ENCODE measurements at places on chromosomes 11 and 22. TPM values are rescaled to one million over a fixed set of nuclear protein-coding genes. Genes with fewer than 3 reads are reported as not detected.
A peak's percentile ranks its signal among the peaks of the same experiment; 100 is the strongest.

GRCh38 chr22:37953062-37953436 is 352 bp downstream of the C22orf23 start:
- peak; percentile 62 for DNase-seq

- no peak for DNase-seq
Observed at GRCh38 chr11:43418197-43418596, 59.5 kb downstream of the TTC17 start.

DNA sequence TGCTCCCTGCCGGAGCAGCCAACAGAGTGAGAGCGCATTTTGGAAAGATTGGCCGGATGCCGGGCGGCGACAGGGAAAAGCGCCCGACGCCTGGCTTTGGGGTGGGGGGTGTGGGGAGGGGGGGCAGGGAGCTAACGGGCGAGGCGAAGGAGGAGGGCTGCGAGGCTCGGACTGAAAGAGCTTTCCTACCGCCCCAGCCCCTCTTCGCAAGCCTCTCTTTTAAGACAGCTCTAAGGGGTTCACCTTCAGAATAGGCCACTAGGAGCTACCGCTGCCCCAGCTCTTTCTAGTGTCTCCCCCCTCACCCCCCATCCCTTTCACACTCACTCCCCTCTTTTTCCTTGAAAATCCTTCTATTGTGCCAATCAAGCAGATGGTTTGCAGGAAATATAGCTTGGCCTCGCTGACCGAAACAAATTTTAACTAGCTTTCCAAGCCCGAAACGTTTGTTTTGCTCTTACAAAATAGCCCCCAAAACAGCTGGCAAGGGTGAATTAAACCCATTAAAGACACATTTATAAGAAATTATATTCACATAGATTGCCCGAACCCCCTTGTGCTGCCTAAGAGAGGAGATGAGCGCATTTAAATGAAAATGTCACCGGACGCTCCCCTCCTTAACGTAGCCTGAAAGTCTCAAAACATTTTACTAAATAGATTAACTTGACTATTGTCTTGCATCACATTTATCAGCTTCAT is 3.7 kb upstream of the DBX1 start:
- DNase-seq = peak; percentile 19

DNA sequence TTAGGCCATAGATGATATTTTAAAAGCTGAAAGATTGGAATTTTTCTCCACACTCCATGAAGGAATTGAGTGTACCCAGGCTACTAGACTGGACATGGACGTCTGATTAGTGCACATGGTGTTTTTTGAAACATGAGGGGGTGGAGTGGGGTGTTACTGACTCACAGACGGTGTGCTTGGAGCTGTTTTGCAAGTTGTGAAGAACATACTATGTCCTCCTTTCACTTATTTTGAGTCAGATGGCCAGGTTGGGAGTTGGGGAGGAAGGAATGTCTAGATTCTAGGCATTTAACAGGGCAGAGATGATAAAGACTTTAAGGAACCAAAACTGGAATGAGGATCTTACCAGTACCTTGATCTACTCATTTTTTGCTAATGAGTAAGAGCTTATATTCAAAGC is 158.1 kb upstream of the MTNR1B start:
- no peak for DNase-seq

DNA sequence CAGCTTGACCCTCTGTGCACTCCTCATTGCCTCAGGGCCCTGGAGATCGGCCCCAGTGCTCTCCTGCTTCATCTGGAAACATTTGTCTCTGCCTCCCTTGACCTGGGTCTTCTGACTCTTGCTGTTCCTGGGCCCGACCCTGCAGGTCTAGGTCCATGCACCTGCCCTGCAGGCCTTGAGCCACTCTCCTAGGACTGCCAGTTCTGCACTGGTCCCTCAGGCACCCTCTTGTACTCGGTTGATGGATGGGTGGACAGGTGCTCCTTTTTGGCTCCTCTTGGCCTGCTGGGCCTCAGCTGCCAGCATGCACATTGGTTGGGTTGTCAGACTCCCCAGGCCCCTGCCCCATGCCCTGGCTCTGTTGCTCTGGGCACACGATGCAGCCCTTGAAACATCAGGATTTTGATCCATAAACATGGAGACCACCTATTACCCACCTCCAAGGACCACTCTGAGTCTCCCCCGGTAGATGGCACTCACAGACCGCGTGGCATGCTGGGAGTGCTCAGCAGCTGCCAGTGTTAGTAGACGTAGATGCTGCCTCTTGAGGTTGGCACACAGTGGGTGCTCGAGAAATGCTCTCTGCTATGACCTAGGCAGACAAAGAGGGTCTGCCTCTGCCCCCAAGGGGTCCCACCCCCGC is 20.2 kb upstream of the ACR start:
- no peak for DNase-seq

DNA sequence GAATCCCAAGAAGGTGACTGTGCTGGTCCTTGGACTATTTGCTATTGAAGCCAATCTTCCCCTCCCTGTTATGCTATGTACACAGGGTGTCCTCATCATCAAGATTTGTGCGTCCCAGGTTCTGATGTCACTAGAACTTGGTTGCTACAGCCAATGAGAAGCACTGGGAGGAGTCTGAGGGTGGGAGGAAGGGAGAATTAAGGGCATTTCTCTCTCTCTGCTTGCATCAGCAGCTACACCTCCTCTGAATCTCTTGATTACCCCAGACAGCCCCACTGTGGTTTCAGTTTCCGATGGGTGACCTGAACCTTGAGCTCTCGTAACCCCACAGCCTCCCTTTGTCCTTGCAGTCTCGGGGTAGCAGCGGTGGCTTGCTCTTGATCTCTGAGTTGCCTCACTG is 212.4 kb upstream of the SESN3 start:
- no peak for DNase-seq

GRCh38 chr22:23370251-23370650 is 189.9 kb downstream of the BCR start:
- no peak for DNase-seq

DNA sequence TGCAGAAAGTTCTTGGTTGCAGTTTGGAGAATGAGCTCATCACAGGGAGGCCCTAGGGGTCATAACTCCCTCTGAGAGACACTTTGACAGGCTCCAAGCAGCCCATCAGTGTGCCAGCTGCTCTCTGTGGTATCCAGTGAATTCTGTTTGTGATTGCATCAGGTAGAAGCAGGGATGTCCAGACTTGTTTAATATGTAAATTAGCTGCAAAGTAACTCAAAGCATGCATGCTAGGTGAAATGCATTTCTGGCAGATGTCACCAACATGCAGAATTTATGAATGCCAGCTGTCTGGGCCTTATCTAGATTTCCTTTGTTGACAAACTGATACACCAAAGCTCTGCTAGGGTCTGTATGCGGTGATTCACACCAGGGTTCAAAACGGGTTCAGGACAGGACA is 123.6 kb upstream of the MTNR1B start:
- DNase-seq = no peak

GRCh38 chr11:94151903-94152677 is 23.4 kb downstream of the PANX1 start:
- peak; percentile 47 for DNase-seq

GRCh38 chr11:128825050-128825784 is 41.9 kb downstream of the KCNJ1 start:
- DNase-seq = peak; percentile 57

DNA sequence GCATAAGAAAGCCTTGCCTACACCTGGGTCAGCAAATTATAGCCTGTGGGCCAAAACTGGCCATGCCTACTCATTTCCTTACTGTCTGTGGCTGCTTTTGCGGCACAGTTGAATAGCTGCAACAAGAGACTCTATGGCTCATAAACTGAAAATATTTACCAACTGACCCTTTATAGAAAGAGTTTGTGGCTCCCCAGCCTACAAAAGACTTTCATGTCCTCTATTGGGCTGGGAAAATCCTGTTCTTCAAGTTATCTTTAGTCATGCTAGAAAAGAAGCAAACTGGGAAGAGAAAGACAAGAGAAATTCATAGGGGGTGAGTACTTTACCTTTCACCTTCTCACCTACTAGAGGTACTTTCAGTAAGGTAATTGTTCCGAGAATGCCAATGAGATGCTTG is 175.1 kb downstream of the SWAP70 start:
- DNase-seq = no peak

GRCh38 chr11:79461144-79461543 is 20.3 kb upstream of the TENM4 start:
- no peak for DNase-seq

CDC42EP1 gene
- total RNA-seq = 13.3 TPM

HBB gene
- total RNA-seq = not detected

OR8D1 gene
- not detected for total RNA-seq

NLRP10 gene
- not detected for total RNA-seq

SMC1B gene
- not detected for total RNA-seq

FAM180B gene
- total RNA-seq = not detected

MMP3 gene
- total RNA-seq = not detected

FGF3 gene
- total RNA-seq = 0.15 TPM

LRRC55 gene
- 0.04 TPM for total RNA-seq

SYT8 gene
- total RNA-seq = not detected

SCGB1D2 gene
- total RNA-seq = not detected
